Hepatic stellate cell (primary cell): ENCODE measurements at places on chromosomes 6 and 20.
A peak's percentile ranks its signal among the peaks of the same experiment; 100 is the strongest.

- no peak for DNase-seq
Observed at GRCh38 chr20:21272279-21272678, 30.9 kb upstream of the XRN2 start.

GRCh38 chr6:98203170-98203806, 631.1 kb upstream of the POU3F2 start:
- DNase-seq = no peak

DNA sequence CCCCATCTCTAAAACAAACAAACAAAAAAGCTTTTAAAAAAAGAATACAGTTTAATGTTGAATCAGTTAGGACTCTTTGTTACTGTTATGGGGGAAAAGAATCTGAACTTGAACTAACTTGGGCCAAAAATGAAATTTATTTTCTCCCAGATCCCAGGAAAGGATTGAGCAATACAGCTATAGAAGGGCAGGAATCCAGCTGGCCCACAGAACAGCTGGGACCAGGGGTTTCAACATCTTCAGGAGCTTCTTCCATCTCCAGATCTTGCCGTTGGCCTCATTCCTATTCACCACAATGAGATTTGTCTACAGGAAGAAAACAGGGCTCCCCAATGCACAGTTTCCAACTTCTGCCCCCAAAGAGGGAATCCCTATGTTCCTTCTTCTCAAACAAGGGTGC, 43.2 kb upstream of the AKAP12 start:
- peak; percentile 17 for DNase-seq

GRCh38 chr6:37338745-37339255, 15.0 kb upstream of the RNF8 start:
- DNase-seq = no peak

DNA sequence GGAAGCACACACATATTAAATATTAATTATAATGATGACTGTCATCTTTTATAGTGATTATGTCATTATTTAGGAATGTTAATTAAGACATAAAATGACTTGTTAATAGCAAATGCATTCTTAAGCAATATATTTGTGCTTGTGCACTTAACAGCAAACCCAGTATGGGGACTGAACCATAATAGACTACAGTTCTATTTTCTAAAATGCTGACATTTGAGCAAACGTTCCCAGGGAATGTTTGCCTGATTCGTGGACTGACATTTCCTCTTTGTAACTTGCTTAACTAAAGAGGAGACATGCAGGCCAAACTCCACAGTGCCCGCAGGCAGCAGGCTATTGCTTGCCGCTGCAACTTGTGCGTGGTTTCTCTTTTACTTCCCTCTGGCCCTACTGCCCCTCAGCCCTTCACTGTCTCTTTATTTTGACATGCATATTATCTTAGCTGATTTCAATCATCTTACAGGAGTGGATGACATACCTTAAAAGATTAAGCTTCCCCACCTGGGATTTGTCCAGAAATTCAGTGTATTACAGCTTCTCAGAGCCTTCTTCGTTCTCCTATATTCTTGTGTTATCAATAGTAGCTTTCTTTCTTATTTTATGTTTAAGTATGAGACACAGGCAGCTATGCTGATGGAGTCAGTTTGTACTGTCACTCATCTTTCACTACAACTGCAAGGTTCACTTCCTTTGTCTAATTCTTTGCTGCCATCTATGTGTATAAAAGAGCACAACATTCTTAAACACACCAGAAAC, 141.5 kb downstream of the GMDS start:
- DNase-seq = peak; percentile 43

DNA sequence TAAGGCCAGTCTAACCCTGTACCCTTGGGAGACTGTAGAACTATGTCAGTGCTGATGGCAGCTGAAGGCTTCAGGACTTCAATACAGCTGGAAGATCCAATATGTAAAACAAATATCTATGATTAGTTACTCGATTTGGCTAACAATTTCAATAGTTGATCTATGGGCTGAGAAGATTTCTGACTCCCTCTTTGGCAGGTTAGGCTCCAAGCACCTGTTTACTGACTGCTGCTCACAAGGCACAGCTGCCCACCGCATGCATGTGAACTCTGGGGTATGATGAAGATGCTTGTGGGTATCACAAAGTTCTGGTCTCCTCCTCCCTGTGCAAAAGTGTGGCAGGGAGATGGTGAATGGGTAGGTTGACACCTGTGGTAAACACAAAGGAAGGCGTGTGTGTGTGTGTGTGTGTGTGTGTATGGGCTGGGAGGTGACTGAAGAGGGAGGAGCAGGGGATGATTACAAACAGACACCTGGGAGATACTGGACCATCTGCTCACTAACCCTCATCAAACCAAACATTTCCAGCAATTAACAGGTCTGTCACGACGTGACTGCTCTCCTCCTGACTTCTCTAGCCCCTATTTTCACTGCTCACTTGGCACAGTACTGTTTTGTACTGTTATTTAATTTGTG, 18.1 kb downstream of the ELMO2 start:
- DNase-seq = no peak

- peak; percentile 60 for DNase-seq
Observed at GRCh38 chr6:111997078-111997852, 56.6 kb upstream of the CCN6 start.

- no peak for DNase-seq
Observed at GRCh38 chr20:57835588-57836455, 126.0 kb upstream of the PMEPA1 start.

DNA sequence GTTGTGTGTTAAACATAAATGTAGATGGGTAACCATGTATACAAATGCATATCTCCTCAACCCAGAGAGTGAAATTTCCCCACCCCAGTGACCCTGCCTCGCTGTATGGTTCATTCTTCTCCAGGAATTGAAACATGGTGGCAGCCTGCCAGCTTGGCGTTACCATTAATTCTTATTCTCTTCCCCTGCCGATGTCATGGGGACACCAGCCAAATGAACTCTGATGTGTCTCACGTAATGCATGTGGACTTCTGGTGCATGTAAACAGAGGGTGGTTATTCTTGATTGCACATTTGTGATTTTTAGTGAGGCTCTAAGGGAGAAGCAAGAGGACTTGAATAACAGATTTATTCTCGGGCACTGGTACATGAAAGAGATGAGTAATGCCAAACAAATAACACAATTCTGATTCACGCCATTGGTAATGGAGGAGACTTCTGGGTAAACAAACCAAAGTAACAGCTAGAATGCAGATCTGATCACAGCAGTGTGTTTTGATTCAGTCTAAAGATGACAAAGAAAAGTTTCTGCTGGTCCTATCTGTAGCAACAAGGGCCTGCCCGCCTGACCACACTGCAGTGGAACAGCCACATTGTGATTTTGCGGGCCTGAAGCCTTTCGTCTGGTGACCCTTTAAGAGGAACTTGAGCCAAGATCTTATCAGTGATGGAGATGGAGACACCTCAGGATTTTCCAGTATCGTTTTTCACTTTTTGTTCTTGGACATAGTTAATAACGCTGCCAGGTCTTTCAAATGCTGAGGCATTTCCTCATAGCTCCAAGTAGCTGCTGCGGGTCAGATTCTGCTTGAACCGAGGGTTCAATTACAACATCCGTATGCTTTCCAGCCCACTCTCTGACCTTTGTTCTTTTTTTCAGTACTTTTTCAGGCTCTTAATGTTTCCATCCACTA, 171.8 kb upstream of the AKAP12 start:
- DNase-seq = peak; percentile 62

- peak; percentile 67 for DNase-seq
Observed at GRCh38 chr6:170276369-170277057, 14.4 kb downstream of the DLL1 start.

DNA sequence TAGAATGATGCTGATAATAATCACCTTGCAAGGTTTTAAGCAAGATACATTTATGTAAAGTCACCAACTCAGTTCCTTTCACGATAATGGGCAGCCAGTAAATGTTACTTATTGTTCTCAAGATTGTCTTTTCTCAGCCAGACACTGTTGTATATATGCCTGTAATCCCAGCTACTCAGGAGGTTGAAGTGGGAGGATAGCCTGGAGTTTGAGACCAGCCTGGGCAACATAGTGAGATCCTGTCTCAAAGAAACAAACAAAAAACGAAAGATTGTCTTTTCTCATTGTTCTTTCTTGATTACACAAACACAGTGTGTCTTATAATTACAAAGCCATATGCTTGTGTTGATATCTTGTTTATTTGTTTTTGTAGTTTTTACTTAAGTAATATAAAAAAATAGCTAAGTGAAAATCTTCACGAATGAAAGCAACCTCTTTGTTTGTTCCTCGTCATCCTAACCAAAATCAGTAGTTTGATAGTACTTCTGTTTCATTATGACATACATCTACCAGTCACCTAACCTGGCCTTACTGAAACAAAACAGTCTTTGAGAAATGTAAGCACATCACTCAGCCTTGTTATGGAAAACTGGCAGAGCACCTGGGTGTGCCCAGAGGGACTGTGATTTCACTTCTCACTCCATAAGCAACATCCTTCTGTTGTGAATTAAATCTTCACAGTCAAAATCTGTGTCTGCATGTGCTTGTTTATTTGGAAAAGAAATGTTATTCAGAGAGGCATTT, 436.2 kb upstream of the SOX4 start:
- DNase-seq = no peak

GRCh38 chr6:72466971-72467566, 154.8 kb upstream of the KCNQ5 start:
- no peak for DNase-seq

DNA sequence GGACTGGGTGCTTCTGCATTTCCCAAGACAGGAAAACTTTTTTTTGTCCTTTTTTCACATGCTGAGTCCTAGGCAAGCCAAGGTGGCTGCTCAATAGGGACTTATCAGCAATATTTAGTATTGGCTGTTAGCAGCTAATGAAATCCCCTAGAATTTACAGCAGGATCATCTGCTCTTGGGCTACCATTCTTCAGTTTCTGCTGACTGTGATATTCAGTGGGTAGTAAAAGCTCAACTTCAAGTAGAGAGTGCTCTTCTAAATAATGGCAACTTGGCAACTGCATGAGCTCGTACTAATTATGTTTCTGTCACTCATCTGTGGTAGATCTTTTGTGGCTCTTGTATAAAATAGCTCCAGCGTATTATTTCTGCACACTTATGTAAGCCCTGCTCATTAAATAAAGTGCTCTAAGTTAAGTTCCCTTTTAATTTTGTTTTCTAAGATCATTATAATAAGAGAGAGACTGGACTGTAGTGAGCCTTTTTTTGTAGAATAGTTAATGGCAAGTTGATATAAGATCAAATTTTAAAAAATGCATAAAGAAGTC, 110.3 kb downstream of the SLC35F1 start:
- DNase-seq = no peak

DNA sequence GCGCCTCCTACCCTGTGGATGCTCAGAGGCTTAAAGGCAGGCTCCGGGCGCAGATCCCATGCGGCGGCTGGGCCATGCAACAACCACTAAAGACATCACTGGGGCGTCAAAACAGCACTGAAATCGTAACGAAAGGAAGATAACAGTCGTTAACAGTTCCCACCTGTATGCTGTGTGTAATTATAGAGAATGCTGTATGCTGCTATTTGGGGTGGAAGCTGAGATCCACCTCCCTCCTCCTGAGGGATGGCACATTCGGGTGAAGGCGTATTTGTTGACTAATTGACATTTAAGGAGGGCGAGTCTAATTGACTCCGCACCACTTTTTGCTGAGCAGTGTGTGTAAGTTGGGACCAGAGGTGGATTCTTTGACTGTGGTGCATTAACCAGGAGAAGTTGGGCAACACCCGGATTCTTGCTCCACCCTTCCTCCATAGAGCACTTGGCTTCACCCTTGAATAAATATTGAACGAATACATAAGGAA, 687 bp downstream of the SLC35A1 start:
- DNase-seq = peak; percentile 38

DNA sequence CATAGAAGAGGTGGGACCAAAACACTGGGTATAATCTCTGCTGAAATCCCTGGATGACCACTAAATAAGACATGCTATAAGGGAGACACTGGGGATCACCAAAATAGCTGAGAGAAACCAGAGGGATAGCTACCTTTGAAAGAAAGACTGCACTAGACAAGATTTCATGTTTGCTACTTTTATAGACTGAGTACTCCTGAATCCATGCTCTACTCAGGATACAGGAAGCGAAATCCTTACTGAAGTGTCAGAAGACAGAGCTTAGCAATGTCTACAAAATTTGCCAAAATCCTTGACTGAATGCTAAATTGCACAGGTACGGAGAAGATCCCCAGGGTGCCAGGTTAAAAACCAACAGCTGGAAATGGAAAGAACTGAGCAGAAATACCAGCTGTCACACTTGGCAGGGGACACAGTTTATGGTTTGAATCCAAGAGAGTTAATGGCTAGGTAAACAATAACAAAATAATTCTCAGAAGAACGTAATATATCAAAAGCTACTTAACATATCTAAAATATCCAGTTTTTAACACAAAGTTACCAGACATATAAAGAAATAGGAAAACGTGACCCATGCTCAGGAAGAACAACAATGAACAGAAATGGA, 125.4 kb downstream of the MAN1A1 start:
- no peak for DNase-seq

GRCh38 chr6:112231164-112231563, 23.2 kb downstream of the LAMA4 start:
- DNase-seq = no peak

DNA sequence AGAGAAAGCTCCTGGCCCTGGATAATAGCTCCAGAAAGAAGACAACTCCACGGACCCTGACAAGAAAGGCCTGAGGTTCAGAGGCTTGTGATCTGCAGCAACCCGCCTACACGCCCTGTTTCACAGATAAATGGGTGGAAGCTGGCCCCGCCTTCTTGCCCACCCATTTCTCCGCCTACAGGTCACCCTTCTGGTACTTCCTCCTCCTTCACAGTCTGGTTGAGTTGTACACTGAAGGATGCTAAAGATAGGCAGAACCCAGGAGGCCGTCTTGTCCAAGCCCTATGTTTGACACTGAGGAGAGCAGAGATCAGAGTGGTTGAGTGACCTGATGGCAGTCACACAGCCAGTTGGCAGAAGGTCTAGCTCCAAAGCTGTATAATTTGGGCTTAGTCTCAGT, 34.2 kb upstream of the MDGA1 start:
- no peak for DNase-seq

- DNase-seq = no peak
Observed at GRCh38 chr6:36771145-36771544, 68.1 kb downstream of the CPNE5 start.

GRCh38 chr20:15654208-15654649, 919.0 kb downstream of the KIF16B start:
- DNase-seq = peak; percentile 32

DNA sequence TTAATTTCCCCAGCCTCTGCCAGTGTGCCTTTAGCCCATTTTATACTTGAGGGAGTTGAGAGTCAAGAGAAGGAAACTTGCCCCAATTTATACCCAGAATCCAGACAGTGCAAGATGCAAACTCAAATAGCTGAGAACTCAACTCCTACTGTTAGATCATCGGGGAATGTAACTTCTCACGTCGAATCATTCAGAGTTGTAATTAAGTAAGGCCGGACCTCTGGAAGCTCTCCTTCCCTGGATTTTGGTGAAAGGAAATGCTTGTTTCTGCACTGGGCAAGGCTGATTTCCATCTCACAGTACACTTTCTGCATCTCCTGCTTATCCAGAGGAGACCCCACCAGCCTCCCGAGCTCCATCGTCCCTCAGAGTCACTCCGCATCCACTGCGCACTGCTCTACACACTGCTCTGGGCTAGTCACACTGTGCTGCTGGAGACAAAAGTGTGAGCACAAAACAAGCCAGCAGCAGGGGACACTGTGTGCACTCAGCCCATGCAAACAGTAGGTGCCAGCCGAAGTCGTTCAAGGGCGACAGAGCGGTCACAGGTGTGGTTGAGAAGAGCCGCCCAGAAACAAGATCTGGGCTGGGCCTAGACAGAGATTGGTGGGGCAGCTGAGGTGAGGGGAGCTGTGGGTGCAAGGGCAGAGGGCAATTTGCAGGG, 150.4 kb upstream of the QKI start:
- no peak for DNase-seq
